C1 segment of cervical spinal cord (tissue), 14 donors: ENCODE measurements at places on chromosomes 12 and 14.

DNA sequence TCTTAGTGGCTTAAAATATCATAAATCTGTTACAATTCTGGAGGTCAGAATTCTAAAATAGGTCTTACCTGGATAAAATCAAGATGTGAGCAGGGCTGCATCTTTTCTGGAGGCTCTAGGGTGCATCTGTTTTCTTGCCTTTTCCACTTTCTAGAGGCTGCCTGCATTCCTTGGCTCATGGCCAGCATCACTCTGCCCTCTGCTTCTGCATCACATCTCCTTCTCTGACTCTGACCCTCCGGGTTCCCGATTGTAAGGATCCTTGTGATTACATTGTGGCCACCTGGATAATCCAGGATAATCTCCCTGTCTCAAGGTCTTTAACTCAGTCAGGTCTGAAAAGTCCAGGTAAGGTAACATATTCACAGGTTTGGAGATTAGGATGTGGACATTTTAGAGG lies 11.0 kb upstream of the BMP4 start:
- DNase-seq, result no peak

- no peak for DNase-seq
These were observed 30.9 kb upstream of the TUBA1C start for GRCh38 chr12:49233842-49234526.

DNA sequence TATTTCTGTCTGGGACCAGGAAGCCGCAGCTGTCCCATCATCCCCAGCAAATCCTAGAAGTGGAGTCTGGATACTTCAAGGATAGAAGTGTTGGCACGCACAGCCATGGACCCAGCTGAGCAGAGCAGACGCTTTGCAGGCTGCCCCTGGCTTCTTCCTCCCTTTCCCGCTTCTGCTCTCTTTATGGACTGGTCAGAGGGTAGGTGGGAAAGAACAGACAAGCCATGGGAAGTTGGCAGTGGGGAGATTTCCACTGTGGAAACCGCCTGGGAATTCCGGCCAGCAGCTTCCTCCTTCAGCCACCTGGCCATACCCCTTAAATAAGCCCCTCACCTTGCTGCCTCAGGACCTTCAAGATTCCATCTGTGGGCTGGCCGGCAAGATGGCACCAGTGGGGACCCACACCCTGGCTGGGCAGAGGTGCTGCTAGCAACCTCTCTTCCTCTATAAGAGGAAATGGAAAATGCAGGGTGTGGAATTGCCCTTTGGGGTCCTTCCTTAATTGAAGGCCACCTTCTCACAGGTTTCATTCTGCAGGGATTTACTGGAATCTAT lies 20.6 kb downstream of the OTUB2 start:
- no peak for DNase-seq

GRCh38 chr12:121776190-121777098 lies 17.0 kb downstream of the RHOF start:
- DNase-seq, result no peak

- DNase-seq, result no peak
These were observed 127.8 kb downstream of the TSPAN9 start for GRCh38 chr12:3204730-3205531.

GRCh38 chr14:34275078-34275477 lies 187.0 kb downstream of the SPTSSA start:
- DNase-seq, result no peak

- no peak for DNase-seq
These were observed 24.0 kb upstream of the GNG2 start for GRCh38 chr14:51836417-51836816.

DNA sequence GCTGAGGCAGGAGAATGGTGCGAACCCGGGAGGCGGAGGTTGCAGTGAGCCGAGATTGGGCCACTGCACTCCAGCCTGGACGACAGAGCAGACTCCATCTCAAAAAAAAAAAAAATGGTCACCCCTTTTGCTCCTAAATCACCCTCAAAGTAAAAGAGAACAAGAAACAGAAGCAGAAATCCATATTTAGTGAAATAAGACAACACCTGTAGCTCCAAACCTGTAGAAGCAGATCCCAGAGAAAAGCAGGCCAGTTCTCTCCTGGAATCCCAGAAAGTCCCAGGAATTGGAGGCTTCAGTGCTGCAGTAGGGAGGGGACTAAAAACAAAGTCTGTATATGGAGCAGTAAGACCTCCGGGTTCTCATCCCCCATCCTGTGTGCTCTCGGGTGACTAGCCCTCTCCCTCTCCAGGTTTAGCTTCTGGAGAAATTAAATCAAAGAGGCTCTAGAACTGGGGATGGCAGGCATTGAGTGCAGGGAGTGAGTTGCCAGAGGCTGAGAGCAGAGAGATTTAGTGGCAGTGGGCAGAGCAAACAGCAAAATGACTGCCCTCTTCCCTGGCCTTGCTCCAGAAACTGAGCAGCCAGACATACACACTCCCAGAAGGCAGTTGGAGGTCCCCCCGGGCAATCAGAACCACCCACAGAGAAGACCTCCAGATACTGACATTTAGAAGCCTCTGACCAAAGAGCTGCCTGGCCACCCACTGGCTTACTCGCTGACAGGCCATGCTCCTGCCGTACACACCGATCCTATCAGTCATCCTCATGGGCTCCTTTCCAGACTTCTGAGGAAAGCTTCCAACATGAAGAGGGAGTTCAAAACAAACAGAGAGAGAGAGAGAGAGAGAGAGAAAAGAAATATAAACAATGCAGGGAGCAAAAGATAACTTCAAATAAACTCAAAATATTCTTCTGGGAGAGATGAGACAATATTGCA lies 6.3 kb upstream of the MLXIP start:
- peak; percentile 53 for DNase-seq

- no peak for DNase-seq
These were observed 67.9 kb upstream of the PLXNC1 start for GRCh38 chr12:94080341-94081009.

GRCh38 chr12:127928615-127929571 lies 338.1 kb upstream of the TMEM132C start:
- DNase-seq, result no peak

GRCh38 chr12:13211859-13212664 lies 15.5 kb downstream of the EMP1 start:
- DNase-seq, result peak; percentile 26

DNA sequence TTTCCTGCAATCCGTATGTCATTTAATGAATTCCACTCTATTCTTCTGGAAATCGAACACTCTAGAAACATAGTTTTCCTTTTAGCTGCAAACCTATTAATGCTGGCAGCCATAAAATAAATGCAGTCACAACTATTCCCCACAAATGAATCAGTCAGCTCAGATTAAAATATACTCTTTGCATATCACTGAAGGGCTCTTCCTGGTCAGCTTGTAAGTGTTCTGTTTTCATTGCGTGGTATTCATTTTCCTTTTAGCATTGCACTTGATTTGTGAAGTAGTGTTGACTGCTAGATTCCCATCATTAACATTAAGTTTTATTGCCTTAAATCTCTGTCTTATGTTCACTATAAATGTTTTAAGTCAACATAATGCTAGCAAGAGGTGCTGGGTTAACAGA lies 685.9 kb downstream of the DIO2 start:
- DNase-seq, result no peak

DNA sequence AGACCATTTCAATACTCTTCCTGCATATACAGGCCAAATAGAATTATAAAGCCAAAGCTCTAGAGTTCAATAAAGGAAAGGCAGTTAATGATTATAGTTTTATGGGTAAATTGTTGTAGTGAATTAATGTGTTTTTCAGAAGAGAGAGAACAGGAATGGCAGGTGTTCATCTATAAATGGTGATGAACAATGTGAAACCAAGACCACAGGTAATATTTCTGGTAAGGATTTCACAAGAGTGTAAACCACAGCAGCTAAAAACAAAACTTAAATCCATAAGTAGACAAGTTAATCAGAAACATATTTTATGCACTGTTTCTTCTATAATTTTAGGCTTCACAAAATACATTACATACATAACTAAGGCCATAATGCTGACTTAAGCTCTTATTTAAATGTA lies 204.4 kb downstream of the SYT1 start:
- DNase-seq, result no peak

GRCh38 chr12:6396031-6396430 lies 12.1 kb downstream of the LTBR start:
- no peak for DNase-seq

DNA sequence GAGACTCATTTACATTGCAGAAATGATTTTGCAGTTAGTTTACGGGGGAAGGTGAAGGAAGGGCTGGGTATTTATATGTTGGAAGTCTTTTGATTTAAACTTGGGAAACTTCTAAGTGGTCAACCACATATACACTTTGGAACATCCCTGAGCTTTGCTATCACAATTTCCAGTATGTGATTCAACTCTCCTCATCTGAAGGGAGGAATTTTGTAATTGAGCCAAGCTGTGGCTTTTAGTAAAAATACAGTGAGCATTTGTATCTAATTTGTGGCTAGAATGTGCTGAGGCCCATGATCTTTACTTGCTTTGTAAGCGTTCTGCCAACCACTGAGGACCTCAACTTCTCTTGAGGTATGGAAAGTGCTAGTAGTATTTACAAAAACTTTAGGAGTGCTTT lies 235.0 kb upstream of the PDZRN4 start:
- no peak for DNase-seq

- DNase-seq, result no peak
These were observed 75.6 kb upstream of the FLRT2 start for GRCh38 chr14:85454226-85454813.

GRCh38 chr14:94099006-94099405 lies 11.5 kb upstream of the IFI27 start:
- DNase-seq, result no peak

DNA sequence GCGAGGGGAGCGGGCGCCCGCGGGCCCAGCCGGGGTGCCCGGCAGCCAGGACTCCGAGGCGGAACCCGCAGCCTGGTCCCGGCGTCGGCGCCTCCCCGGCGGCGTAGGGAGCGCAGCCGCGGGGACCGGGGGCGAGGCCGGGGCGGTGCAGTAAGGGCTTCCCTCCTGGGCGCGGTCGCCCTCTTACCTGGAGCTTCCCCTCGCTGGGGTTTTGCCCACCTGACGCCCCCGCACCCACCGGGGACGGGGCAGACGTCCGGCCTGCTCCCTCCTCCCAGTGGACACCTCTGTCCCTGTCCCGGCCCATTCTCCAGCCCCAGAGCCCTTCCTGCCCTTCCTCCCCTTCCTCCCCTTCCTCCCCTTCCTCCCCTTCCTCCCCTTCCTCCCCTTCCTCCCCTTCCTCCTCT lies 413 bp upstream of the TUBA1C start:
- DNase-seq, result no peak

DNA sequence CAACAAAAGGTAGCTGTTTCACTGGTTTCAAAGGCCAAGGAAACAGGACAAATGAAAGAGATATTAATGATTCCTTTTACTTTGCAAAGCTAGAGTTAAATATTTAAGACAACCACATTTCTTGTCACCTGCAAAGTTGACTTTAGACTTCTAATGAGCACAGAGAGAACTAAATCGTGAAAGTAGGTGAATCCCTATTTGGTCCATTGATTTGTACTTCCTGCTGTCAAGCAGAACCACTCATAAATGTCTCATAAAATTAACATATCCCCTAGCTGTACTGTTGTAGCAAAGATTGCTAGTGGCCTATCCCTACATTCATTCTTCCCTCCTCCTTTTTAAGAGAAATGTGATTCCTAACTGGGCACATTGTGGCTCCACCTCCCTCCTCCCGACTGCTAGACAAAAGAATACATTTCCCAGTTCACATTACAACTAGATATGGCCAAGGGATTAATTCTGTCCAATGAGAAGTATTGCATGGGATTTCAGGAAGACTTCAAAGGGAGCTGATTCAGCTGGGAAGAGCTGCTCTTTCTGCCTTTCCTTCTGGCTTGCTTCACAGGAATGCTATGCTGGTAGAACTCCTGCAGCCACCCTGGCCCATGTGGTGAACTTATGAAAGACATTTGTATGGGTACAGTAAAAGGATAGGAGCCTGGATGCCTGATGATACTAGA lies 227.5 kb upstream of the ABCD2 start:
- no peak for DNase-seq

- DNase-seq, result no peak
These were observed 151.9 kb upstream of the NOS1 start for GRCh38 chr12:117513353-117513752.

GRCh38 chr12:31582155-31582554 lies 8.8 kb downstream of the DENND5B start:
- no peak for DNase-seq

- no peak for DNase-seq
These were observed 187.1 kb downstream of the KICS2 start for GRCh38 chr12:64034901-64035576.

DNA sequence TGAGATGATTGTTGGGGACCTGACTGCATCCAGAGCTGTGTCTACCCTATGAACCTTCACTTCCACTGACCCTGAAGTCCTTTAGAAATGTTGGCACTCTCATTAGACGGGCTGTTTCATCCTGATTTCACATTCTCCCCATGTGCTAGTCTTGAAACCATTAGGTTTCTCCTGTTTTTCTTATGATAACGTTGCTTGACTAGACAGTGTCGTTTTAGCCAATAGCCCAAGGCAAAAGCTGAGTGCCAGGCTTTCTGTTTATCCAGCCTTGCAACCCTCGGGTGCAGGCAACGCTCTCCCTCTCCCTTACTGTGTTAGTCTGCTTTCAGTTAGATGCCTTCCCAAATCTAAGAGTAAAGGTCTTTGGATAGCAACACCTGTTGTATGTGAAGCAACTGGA lies 30.1 kb downstream of the DACT1 start:
- no peak for DNase-seq

DNA sequence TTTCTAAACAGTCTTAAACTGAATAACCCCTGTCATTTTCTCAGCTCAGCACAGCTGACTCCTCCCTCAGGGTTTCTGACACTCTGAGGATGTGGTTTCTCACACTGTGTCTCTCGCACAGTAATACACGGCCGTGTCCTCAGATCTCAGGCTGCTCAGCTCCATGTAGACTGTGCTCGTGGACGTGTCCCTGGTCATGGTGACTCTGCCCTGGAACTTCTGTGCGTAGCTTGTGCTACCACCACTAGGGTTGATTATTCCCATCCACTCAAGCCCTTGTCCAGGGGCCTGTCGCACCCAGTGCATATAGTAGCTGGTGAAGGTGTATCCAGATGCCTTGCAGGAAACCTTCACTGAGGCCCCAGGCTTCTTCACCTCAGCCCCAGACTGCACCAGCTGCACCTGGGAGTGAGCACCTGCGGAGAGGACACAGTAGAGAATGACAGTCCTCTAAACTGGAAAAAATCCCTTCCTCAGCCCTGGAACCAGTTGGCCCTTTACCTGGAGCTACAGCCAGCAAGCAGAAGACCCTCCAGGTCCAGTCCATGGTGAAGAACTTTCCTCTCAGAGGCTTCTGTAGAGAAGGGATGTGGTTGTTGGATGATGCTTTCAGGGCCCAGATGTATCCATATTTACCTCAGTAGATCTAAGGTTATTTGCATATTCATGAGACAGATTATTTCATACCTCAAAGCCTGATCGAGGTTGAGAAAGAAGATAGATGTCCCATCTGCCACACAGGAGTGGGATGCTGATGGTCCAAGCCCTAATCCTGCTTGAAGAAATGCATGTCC lies 984.8 kb downstream of the TMEM121 start:
- DNase-seq, result no peak

DNA sequence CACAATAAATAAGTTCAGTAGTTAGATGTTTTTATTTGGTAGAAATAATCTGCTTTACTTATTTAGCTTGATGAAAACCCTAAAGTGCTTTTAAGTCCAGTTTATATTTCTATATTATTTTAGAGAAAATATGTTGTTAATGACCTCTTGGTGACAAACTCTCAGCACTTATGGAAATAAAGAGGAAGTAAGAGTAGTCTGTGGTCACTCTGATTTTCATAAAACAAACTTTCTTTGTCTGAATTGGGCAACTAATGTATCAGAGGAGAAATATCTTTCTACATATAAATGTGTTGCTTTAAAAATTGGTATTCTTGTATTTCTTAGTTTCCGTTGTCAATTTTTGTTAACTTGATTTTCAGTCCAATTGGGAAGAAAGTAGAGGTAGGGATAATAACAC lies 878.9 kb upstream of the SEL1L start:
- DNase-seq, result no peak

- DNase-seq, result no peak
These were observed 207.9 kb upstream of the BCL2L14 start for GRCh38 chr12:11862798-11863197.
